ENCODE measurements at places on chromosomes 11 and 22.
A peak's percentile ranks its signal among the peaks of the same experiment; 100 is the strongest.

DNA sequence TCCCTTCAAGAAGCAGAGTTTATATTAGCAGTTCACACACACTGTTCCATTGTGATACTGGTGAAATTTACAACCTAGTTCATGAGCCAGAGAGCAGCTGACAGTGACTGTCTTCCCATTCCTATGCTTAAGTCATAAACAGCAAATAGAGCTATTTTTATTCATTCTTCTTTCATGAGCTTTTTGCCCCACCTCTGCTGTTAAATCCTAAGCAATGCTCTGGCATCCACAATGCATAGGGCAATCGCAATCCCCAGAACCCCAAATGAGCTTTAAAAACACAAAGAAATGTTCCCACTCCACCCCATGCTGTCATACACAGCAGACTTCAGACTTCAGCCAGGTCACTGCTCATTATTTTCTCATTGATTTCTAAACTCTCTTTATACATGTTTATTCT lies 307.5 kb downstream of the ETS1 start:
- DNase-seq: no peak

DNA sequence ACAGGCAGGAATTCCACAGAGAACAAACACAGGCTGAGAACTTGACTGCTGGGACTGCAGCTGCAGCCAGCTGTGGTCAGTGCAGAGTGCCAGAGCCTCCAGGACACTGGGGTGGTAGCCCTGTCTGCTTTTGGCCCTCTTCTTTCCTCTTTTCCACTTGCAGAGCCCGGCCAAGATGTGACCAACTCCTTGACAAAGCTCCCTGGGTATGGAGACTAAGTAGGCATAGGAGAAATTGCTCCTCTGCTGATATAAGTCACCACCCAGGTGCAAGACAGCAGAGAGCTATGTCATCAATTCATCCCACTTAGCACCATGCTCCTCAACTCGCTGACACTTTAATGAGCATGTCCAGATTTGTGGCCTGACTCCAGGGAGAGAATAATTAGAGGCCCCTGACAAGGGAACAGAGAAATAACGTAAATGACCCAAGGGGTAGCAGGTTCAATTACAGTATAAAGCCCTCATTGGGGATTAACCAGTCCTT lies 369.4 kb upstream of the B3GAT1 start:
- DNase-seq: no peak

DNA sequence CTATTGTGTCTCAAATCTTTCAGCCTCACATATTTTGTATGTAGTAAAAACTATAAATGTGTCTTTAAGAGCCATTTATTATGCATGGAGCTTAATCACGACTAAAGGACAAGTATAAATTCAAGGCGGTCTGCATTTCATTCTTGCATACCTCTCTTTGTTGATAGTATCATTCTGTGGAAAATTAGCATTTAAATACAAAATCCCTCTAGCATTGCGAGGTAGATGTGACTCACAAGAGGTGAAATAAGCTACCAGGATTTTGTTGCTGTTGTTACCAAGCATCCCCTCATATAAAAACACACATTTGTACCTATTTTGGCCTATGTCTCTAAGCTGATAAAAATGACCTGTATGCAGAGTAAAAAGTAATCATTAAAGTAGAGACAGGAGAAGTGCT lies 537.4 kb upstream of the LUZP2 start:
- DNase-seq: no peak

DNA sequence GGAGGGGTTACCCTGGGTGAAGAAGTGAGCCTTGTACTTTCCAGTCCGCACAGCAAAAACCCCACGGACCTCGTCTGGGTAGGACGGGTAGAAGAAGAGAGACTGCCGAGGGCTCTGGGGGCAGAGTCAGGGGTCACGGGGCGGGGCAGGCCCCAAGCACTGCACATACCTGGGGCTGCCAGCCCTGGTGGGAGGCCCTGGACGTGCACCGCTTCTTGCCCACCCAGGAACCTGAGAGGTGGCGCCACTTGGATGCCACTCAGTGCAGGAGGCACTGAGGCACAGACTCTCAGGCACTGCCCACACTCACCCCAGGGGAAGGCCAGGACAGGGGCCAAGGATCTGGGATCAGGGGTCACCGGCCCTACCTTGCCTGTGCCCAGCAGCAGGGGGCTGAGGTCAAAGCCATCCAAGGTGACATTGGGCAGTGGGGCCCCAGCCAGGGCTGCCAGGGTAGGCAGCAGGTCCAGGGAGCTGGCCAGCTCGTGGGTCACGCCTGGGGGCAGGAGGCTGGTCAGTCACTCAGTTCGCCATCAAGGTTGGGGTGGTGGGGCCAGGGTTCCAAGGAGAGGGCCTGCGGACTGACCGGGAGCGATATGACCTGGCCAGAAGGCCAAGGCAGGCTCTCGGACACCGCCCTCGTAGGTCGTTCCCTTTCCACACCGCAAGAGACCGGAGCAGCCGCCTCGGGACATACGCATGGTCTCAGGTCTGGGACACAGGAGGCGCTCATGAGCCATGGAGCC lies 2.2 kb downstream of the ARSA start:
- no peak for DNase-seq

DNA sequence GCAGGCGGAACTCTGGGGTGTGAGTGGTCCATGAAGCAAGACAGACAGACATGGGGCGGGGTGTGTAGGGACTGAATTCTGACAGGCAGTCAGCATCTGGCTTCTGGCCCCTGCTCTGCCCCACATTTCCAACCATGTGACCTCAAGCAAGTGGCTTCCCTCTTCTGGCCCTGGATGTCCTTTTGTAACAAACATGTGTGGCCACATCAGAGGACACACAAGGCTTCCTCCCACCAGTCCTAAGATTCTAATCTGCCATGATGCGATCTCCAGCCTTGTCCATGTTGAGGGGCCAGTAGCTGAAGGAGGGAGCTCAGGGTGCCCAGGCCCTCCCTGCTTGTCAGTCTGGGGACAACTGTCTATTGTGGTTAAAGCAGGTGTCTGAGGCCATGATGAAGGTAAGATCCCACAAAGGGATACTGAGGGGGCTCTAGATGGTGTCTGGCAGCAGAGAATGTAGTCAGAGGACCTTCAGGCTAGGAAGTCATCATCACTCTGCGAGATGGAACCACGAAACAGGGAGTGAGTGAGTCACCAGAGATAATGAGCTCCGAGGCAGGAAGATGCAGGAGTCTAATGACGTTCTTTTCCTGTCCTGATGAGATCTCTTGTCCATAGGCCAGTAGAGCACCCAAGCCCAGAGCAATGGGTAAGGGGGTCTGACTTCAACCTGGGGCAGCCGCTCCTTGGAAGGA lies 27.4 kb downstream of the DRD2 start:
- DNase-seq: no peak

- DNase-seq: no peak
Measured at GRCh38 chr22:19107730-19108074, 14.5 kb downstream of the DGCR2 start.

DNA sequence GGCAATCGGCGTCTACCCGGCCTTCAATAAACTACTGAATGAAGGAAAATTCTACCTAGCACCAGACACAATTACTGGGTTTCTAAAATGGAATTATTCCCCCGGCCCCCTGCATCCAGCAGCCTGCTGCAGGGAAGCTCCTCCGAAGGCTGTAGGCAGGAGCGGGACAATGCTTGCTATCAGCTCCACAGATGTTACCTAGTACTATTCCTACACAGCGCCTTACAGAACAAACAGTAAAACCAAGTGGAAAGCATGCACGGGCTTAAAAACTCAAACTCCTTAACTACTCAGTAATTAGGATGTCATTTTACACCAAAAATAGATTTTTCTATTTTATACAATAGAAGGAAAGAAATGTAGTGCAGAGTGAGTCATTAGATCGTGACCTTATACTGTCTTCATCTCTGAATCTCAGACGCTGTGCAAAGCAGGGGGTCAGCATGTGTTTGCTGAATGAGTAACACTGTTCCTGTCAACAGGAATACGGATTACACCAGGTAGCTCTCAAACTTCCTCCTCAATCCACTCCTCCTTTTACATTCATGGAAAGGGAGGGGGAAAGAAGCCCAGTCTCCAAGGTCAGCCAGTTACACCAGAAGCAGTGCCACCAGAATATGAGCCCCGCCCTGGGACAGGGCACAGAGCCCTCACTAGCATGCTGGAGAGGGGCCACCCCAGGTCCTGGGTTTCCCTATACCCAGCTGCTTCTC lies 74.9 kb downstream of the PACSIN2 start:
- no peak for DNase-seq

GRCh38 chr11:126546694-126547093 lies 191.2 kb downstream of the ST3GAL4 start:
- no peak for DNase-seq

DNA sequence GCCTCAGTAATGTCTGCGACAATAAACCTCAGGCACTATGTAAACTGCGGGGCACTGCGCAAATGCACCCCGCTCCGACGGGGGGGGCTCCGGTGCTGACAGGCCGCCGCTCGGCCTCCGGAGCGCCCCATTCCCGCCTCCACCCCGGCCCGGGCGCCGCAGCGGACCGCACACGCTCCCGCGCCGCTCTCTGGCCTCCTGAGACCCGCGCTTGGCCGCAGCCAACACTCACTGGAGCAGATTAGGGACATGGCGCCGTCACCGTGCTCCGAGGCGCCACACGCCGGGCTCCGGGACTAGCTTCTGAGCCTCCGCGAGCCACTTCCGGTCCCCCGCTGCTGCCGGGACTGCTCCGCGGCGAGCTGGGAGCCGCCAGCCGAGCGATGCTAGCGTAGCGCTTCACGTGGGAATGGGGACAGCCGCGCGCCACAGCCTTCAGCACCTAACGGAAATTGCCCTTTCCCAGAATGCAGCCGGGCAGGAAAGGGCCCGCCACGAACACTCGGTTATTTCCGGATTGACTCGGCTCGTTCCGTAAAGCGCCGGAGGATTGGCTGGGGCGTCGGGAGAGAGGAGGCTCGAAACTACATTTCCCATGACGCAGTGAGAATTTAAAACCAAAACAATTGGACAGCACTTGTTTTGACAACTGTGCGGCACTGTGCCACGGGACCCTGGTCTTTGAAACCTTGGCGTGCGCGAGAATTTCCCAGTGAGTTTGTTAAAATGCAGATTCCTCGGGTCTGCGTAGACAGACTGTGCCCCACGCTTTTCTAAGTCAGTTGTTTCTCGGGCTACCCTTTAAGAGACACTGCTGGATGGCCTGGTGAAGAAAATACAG lies at the start of gene PRPF19:
Gene PRPF19 (minus strand): TSS at position 454 of the 841 bp plus-strand sequence. CDS start 203 bp downstream, at position 251.
- DNase-seq: peak; percentile 100

DNA sequence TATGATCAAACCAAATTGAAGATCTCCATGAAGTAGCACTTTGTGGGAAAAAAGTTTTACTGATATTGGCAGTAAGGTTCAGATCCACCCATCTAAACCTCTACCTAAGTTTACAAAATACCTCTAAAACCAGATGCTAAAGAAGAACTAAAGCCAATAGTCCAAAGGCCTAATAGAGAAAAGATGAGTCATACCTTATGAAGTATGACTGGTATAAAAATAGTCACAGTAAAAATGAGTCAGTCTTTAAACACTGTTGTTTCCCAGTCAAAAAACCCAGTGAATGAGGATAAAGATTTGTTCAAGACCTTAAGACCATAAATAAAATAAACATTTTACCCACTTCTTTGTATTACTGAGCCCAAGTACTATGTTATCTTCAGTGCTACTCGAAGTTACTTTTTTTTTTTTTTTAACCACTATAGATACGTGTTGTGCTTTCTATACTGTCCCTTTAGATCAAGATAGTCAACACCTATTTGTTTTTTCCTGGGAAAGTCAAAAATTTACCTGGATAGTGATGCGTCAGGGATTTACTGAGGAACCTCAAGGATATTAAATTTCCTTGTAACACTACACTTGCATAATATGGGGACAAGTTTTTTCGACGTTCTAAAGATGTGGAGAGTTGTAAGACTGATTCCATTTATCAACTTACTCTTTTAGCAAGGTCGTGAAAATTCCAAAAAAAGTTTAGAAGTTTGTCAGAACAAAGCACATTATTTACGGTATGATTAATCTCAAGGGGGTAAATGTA lies 87.3 kb downstream of the CCDC73 start:
- DNase-seq: no peak

DNA sequence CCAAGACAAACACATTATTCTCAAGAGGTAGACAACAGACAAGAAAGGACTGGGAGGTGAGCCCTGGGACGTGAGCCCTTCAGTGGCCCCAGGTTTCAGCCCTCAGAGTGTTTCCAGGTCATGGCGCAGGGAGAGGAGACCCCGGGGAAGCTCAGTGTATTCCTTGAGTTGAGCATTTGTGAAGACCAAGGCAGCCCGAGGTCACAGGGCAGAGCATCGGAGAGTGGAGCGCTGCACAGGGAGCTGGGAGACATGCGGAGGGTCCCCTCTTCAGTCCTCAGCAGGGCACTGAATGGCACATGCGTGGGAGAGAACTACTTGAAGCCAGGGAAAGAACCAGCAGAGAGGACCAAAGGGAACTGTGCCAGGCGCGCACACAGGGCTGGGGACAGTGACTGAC lies 11.7 kb downstream of the KRTAP5-6 start:
- no peak for DNase-seq

DNA sequence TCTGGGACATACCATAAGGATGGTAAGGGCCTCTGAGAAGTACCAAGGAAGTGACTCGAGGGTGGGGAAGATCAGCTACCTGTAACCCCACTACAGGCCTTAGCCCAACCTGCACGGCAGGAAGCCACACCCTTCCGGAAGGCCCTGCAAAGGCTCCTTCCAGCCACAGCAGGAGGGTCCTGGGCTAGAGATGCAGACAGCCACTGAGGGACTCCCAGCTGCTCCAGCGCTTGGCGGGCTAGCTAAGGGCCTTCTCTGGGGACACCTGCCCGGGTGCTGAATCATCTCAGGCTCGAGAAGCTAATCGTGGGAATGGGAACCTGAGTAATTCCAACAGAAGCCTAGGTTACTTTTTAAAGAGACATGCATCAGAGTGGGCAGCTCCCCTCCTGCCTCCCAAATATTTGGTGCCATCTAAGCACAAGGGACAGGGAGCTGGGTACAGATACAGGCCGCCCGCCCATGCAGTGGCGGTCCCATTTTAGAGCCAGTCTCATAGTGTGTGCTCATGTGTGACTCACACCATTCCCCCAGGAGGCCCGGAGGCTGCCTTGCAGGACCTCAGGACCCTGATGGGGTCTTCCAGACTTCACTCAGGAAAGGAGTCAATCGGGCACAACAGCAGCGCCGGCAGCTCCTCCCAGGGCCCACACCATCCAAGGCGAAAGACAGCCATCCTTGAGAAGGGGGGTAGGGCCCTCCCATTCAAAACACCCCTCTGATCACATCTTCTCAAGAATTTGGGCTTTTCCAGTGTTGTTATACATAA lies 8.0 kb downstream of the MYH9 start:
- no peak for DNase-seq

DNA sequence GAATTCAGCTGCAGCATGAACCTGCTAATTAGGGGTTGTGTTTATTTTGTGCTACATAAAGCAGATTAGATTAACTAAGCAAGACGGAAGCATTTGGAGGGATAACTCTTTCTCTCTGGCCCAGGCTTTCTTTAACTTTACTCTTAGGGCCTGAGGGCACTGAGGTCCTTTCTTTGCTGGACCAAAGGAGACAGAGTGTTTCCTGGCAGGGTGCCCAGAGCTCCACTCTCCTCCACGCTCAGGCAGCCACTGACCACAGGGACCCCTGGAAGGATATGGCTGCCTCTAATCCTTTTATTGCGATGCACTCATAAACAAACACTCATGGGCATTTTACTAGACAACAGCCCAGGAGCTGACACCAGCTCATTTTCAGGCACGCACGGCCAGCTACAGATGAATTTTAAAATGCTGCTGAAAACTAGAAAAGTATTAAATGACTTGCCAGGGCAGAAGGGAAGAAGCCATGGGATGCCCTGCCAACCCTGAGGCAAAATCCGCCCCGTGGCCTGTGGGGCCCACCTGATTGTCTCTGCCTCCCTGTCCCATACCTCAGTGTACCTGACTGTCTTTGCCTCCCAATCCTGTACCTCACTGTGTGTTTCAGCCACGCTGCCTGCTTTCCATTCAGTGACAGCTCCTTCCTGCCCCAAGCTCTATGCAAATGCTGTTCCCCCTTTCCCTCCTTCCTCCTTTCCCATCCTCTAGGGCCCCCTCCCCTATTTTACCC lies 192.6 kb upstream of the NAV2 start:
- no peak for DNase-seq

Data from activated T-cell treated with anti-CD3 and anti-CD28 coated beads, Interleukin-2, amount 50 U/mL, for 48 hours (primary cell).